ENCODE measurements at places on chromosomes 7 and 10.

DNA sequence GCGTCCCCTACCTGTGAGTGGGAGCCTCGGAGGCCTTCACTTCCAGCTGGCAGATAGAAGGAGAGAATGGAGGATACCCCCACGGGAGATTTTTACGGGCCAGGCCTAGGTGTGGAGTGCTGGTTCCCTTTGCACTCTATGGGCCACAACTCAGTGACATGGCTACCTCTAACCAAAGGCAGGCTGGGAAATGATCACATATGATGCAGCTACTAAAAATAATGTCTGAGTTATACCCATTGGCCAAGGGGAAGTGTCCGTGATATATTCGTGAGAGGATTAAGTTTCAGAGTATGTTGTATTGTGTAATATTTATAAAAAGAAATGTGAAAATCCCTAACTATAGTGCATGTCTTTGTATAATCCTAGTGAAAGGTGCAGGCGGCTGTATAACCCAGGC is 13.5 kb upstream of the HIPK2 start:
- no peak for DNase-seq

DNA sequence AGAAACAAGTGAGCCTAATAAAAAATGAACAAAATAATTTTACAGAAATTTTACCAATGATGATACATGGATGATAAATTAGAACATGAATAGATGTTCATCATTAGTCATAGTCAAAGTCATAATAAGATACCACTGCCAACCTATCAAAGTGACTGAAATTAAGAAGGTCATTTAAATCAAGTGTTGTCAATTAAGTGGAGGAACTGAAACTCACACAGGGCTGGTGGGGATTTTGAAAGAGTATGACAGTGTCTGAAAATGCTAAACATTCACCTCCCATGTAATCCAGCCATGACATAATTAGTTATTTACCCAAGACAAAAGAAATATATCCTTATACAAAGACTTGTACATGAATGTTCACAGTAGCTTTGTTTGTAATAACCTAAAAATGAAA is 57.1 kb upstream of the DYNC1I1 start:
- DNase-seq: no peak

DNA sequence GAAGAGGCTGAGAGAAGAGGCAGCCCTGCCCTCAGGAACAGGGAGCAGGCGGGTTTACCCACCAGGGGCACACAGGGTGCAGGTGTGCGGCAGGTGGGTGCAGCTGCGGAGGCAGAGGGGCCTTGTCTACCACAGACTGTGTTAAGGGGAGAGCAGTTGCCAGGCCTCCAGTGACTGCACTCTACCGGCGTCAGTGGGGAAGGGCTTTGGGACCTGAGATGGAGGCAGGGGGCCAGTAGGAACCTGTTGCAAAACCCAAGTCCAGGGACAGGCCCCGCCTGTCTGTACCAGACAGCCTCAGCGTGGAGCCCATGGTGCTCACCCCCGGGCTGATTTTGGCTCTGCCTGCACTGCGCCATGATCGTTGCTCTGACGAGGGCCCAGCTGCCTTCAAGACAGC is 507.6 kb upstream of the FOXK1 start:
- DNase-seq: no peak

DNA sequence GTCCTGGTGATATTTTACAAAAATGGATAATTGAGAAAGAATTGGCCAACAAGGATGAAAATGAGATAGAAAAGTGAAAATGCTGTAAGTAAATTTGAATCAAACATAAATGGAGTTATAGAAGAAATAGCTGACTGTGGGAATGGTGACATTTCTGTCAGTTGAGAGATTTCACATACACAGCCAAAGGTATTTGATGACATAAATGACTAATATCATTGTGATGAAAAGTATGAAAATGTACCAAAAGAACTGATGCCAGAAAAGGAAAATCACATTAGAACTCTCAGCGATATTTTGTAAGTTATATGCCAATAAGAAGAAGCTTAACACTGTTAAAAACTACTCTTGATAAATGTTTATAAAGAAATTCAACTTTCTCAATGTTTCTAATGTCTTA is 54.9 kb downstream of the TFPI2 start:
- DNase-seq: no peak

DNA sequence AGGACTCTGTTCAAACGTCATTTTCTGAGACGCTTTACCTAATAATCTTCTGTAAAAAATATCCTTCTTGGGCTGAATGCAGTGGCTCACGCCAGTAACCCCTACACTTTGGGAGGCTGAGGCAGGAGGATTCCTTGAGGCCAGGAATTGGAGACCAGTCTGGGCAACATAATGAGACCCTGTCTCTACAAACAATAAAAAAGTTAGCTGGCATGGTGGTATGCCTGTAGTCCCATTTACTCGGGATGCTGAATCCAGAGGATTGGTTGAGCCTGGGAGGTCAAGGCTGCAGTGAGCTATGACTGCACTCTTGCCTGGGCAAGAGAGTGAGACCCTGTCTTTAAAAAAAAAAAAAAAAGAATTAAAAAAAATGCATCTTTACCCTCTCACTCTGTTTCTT is 5.1 kb downstream of the STAM start:
- no peak for DNase-seq

- DNase-seq: no peak
These were observed 7.0 kb upstream of the GNAI1 start for GRCh38 chr7:80127412-80128160.

- DNase-seq: no peak
These were observed 583.7 kb downstream of the GATA3 start for GRCh38 chr10:8638088-8638672.

- no peak for DNase-seq
These were observed 24.6 kb downstream of the ABRAXAS2 start for GRCh38 chr10:124826262-124826661.

DNA sequence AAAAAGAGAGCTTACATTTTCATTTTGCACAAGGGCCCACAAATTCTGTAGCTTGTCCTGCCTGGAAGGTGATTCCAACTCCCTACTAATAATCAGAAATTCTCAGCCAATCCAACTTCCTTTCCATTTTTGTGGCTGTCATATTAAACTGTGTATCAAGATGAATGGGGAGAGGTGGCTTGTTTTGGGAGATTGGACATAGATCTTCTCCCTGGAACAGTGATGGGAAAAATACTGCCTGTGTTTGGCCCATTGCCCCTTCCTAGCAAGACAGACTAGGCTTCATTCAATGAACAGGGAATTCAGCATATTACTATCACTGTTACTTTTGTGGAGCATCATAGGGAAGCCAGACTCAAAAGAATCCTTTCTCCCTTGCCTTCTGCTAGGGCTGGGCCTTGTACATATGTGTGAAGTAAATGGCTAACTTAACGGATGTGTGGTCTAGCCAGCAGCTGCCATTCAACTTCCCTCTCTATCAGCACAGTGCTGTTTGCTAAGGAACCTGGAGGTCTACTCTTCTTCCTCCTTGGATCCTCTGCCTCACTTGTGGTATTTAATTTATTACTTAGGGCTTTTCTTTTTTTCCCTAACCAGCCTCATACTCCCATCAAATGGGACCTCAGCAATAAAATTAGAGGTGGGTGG is 326.0 kb downstream of the BICC1 start:
- DNase-seq: no peak

- no peak for DNase-seq
These were observed 215.0 kb downstream of the PHF14 start for GRCh38 chr7:11188529-11189310.

DNA sequence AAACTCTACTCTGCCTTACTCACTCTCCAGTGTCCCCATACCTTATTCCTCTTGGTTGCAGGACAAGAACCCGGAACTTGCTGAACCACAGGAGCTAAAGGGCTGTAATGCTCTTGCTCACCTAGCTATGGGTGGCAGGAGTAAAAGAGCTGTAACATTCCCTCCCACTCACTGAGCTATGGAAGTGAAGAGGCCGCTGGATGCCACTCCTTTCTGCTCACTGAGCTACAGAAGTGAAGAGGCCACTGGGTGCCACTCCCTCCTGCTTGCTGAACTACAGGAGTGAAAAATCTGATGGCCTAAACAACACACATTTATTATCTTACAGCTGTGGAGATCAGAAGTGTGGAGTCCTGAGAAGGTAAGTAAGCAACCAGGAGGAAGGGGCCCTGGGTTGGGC is 17.5 kb downstream of the MRPS24 start:
- no peak for DNase-seq

GRCh38 chr7:71712653-71713180 is 580.8 kb downstream of the GALNT17 start:
- DNase-seq: no peak

GRCh38 chr10:27345455-27345920 is 104.9 kb upstream of the ACBD5 start:
- no peak for DNase-seq

DNA sequence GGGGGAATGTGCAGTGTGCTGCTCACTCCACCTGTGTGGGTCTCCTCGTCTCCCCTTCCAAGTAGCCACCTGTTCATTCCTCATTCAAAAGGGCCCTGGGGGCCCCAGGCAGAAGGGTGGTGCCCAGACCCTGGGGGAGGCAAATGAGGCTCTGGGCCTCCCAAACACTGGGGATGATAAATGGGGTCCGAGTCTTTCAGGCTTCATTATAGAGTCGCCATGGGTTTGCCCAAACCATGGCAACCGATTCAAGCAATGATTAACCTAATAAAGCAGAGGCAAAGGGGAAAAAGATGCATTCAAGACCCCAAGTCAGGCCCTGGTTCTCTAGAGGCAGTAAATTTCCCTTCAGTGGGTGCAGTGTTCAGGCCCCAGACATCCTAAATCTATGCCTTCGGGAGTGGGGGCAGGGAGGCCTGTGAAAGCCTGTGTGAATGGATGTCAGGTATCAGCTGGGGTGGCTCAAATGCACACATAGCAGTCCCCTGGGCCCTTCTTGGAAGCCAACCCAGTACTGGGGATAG is 10.4 kb downstream of the NEUROG3 start:
- no peak for DNase-seq

GRCh38 chr7:464454-465401 is 54.9 kb downstream of the PDGFA start:
- no peak for DNase-seq

- DNase-seq: no peak
These were observed 153.3 kb downstream of the STK31 start for GRCh38 chr7:23863209-23863787.

GRCh38 chr7:104524853-104525252 is 196.4 kb downstream of the LHFPL3 start:
- DNase-seq: no peak

- no peak for DNase-seq
These were observed 4.3 kb downstream of the LRRC20 start for GRCh38 chr10:70378122-70378521.

- no peak for DNase-seq
These were observed 1335.9 kb upstream of the SORCS1 start for GRCh38 chr10:108500396-108500795.

GRCh38 chr10:130715686-130716670 is 579.8 kb downstream of the GLRX3 start:
- no peak for DNase-seq

DNA sequence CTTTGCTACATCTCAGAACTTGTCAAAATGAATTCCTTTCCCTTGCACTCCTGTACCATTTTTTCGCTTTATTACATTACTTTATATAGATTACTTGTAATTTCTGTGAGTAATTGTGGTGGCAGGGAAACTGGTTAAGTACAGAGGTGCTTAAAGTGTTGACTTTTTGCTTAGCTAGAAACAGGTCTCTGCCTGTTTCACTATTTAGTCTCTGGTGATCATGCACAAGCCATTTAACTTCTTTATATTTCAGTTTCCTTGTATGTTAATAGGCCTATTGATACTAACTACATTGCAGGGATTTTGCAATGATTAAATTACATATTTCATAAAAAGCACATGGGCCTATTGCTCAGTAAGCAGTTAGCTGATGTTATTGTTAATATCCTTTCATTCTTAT is 233.8 kb downstream of the PRKG1 start:
- DNase-seq: no peak

GRCh38 chr10:32142646-32143045 is 86.4 kb upstream of the KIF5B start:
- no peak for DNase-seq

GRCh38 chr10:112805701-112806100 is 144.3 kb upstream of the TCF7L2 start:
- DNase-seq: no peak

GRCh38 chr7:149099058-149099457 is 8.5 kb upstream of the ZNF786 start:
- DNase-seq: no peak

DNA sequence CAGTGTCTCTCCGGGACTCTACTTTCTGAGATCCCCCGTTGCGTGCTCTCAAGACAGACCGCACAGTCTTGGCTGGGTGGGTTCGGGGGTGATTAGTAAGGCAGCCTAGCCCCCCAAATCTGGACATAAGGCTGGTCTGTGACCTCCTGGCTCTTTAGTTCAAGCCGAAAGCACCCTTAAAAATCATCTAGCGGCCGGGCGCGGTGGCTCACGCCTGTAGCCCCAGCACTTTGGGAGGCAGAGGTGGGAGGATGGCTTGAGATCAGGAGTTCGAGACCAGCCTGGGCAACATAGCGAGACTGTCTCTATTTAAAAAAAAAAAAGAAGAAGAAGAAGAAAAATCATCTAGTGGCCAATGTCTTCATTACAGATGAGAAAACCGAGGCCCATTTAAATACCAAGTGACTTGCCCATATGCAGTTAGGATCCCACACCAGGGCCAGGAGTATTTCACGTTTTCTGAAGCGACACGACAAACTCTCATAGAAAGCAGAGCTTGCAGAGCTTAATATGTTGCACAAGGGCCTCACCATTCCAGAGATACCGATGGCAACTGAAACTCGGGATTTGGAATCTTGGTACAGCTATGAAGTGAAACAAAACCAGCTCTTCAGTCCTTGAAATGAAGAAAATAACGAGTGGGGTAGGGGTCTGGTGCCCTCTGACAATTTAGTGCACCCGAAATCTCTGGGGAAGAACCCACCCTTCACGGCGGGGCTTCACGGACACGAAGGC is 703 bp upstream of the HILPDA start:
- no peak for DNase-seq

DNA sequence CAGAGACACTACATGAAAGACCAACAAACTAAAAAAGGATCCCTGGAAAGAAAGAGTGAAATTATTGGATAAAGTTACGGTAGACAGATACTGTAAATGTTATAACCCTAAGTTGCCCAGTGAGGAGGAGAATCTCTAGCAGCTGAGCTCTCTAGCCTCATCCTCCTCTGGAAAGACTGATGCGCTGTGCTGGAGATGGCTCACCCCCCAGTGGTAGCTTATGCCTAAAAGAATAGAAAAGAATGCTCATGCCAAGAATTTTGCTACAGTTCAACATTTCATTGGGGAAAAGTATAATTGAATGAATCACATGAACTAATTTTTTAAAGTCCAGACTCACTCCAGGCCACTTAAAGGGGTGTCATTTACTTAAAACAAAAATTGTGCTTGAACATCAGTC is 50.8 kb upstream of the RNF32 start:
- DNase-seq: no peak

- DNase-seq: no peak
These were observed 78.0 kb downstream of the AUTS2 start for GRCh38 chr7:69676247-69676646.

GRCh38 chr7:102073931-102074880 is 212.5 kb upstream of the SH2B2 start:
- no peak for DNase-seq

DNA sequence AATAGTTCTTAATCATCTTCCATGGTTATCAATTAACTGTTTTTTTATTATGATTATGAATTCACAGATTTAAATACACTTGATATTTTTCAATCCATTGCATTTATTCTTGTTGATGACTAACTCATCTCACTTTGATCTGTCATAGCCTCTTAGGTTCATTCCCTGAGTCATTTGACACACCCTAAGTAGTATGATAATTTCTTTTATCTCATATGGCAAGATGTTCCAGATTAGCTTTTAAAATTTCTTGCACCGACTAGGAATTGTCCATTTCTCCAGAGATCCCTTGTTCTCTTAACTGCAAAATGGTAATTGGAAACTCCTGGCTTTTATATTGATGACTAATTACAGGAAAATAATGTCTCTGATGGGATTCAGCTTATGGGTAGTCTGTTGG is 87.6 kb upstream of the CCDC6 start:
- DNase-seq: no peak

All from amniotic stem cell (primary cell).